ENCODE measurements at places on chromosomes 5 and 9.

DNA sequence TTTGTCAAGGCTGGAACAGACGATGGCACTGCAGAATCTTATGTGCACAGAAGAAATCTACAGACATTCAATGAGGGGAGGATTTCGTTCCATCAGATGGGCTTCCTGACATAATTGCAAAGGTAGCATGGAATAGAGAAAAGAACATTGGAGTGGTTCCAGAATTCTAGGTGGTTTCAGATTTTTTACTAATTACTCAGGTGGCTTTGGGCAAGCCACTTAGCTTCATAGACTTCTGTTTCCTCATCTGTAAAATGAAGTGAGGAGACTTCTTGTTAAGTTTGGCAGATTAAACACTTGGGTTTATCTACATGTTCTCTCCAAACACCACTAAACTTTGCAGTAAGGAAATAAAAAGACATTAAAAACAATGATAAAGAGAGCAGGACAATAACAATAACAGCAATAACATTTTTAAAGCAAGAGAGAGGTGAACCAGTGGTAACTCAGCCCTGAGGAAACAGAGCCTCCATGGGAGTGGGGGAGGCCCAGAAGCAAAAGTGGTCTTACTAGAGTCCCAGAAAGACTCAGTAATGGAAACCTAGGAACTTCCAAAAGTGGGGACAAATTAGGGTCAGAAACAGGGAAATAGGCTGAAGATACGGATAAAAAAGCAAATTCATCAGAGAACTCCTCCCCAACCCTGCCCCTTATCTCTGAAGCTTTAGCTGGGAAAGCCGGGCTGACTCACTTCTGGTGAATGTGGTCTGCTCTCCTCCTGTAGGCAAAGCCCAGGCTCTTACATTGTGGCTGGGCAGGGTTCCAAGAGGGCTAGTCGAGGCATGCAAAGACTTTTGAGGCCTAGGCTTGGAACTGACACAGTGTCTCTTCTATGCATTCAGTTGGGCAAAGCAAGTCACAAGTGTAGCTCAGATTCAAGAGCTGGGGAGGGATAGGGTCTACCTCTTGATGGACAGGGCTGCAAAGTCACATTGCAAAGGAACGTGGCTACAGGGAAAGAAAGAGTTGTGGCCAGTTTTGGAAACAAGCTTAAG is 11.8 kb upstream of the ACTBL2 start:
- no peak for DNase-seq

DNA sequence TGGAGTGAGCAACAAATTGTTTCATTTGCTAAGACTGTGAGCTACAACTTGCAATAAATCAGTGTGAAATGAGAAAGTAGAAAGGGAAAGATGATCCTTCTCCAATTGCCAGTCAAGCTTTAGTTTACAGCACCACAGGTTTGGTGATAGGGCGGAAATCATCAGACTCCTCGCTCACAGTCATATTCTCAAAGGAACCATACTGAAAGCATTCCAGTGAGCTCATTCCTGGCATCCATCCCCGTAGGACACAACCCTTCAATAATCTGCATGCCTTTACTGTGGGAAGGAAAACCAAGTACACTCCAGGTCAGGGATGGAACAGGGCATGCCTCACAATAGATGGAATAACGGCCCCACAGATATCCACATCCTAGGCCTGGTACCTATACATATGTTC is 80.7 kb downstream of the FSTL4 start:
- no peak for DNase-seq

DNA sequence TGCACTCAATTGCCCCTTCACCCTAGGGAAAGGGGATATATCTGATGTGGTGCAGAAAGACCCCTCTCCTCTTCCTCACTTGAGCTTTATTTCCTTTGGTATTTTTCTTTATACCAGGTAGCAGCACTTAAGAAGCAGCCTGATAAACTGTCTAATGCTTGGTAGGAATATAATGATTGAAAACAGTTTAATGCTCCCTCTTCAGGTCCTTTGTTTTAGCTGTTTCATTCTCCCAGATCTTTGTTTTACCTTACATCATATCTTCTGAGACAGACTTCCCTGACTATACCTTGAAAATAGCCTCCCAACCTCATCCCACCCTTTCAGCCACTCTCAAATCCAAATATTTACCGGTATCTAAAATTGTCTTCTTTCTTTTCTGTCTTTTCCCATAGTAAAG is 87.9 kb downstream of the NUDT12 start:
- no peak for DNase-seq

- DNase-seq = peak; percentile 67
Observed at GRCh38 chr9:106697750-106698502, 165.0 kb upstream of the ZNF462 start.

DNA sequence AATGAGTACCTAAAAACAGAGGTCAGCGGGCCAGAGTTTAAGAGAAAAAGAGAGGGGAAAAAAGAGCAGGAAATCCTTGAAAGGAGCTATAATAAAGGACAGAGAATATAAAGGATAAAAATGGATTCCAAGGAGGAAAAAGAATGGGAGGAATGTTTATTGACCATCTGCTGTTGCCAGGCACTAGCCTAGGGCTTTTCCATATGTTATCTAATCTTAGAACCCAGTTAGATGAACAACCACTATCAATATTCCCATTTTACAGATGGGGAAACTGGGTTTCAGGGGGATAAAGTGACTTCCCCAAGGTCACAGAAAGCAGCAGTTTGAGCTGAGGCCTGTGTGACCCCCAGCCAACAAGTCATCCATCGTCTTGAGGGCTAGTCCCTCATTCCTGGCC is 232.5 kb downstream of the NR3C1 start:
- no peak for DNase-seq

GRCh38 chr9:138112090-138112748 is 234.6 kb downstream of the CACNA1B start:
- peak; percentile 25 for DNase-seq

- no peak for DNase-seq
Observed at GRCh38 chr9:130839132-130840111, 4.4 kb downstream of the ABL1 start.

GRCh38 chr9:128203707-128204551 is 750 bp downstream of the DNM1 start:
- no peak for DNase-seq

- DNase-seq = no peak
Observed at GRCh38 chr9:133953621-133953975, 38.5 kb downstream of the VAV2 start.

GRCh38 chr5:141681695-141682641 is at the start of gene ARAP3:
TSS of gene ARAP3 (minus strand) at chr5:141682230. CDS start at chr5:141680486, 1,744 bp downstream.
- DNase-seq = no peak

- DNase-seq = no peak
Observed at GRCh38 chr5:14946815-14947620, 75.4 kb upstream of the ANKH start.

- no peak for DNase-seq
Observed at GRCh38 chr5:150256410-150257064, 33.0 kb downstream of the CAMK2A start.

Measured in type B pancreatic cell (in vitro differentiated cells).